ENCODE measurements at places on chromosomes 12 and 14. TPM values are rescaled to one million over a fixed set of nuclear protein-coding genes. Genes with fewer than 3 reads are reported as not detected.

Gene ST8SIA1
- under 0.01 TPM for total RNA-seq

Gene MFAP5
- 0.86 TPM for total RNA-seq

Gene PAPLN
- total RNA-seq, result 1.6 TPM

Gene VIPAS39
- total RNA-seq, result 29.8 TPM

Gene SERPINA12
- not detected for total RNA-seq

Gene HOXC11
- under 0.01 TPM for total RNA-seq

Gene KLHL33
- under 0.01 TPM for total RNA-seq

Gene SLC5A8
- total RNA-seq, result not detected

Gene TRIM9
- not detected for total RNA-seq

Gene SERPINA5
- total RNA-seq, result not detected

Gene MRPL42
- total RNA-seq, result 74.0 TPM

Gene AMN
- not detected for total RNA-seq

Gene HRK
- not detected for total RNA-seq

Gene C12orf60
- 0.86 TPM for total RNA-seq

Gene ZFYVE21
- total RNA-seq, result 23.3 TPM

Gene TMEM120B
- total RNA-seq, result 14.4 TPM

Gene MAP3K12
- 38.5 TPM for total RNA-seq

Gene TMEM52B
- 71.6 TPM for total RNA-seq

Gene PLEKHG7
- not detected for total RNA-seq

Gene MIP
- not detected for total RNA-seq

Gene OR6C2
- not detected for total RNA-seq

Gene GPR84
- not detected for total RNA-seq

Gene TCL1B
- total RNA-seq, result not detected

Gene TMEM253
- total RNA-seq, result not detected

Gene RBP5
- total RNA-seq, result not detected

Gene FAM186B
- total RNA-seq, result 0.14 TPM

Gene LIN7A
- 0.57 TPM for total RNA-seq

Gene RAD9B
- total RNA-seq, result 0.44 TPM

Gene FGF6
- total RNA-seq, result not detected

Gene GUCY2C
- not detected for total RNA-seq

Gene CCDC91
- total RNA-seq, result 34.4 TPM

Gene FRS2
- total RNA-seq, result 37.0 TPM

Gene CLEC4E
- not detected for total RNA-seq

Gene LBHD2
- not detected for total RNA-seq

Gene ZNF891
- total RNA-seq, result 0.44 TPM

Gene EXOC3L4
- total RNA-seq, result 2.4 TPM

Gene POTEM
- not detected for total RNA-seq

Gene KERA
- total RNA-seq, result not detected
